ENCODE measurements at places on chromosomes 13 and 19.

DNA sequence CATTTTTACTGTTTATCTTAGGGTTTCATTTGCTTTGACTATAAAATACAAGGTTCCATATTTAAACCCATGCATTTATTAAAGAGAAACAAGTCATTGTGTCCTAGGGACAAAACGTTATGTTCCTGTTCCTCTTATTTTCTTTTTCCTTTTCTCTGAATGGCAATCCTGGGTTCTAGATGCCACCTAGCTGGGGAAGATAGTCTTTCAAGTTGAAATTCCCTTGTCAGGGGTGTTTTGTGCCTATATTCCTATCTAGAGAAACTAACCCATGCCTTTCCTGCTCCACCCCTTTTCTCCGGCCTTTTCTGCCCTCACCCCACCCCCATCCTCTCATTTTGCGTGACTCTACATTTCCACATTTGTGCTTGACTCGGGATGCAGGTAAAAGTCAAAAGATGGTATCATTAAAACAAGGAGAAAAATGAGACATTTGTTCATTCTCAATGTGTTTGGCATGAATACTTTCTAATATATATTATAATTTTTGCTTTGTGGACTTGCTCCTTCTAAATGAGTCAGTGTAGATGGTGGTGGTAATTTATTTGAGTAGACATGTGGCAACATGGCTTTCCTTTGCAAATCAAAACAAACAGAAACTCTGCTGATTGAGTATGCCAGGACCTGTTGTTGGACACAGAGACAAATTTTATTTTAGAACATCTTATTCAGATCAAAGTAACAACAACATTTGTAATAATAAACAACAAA is 26.8 kb upstream of the STARD13 start:
- DNase-seq, result peak; percentile 2

DNA sequence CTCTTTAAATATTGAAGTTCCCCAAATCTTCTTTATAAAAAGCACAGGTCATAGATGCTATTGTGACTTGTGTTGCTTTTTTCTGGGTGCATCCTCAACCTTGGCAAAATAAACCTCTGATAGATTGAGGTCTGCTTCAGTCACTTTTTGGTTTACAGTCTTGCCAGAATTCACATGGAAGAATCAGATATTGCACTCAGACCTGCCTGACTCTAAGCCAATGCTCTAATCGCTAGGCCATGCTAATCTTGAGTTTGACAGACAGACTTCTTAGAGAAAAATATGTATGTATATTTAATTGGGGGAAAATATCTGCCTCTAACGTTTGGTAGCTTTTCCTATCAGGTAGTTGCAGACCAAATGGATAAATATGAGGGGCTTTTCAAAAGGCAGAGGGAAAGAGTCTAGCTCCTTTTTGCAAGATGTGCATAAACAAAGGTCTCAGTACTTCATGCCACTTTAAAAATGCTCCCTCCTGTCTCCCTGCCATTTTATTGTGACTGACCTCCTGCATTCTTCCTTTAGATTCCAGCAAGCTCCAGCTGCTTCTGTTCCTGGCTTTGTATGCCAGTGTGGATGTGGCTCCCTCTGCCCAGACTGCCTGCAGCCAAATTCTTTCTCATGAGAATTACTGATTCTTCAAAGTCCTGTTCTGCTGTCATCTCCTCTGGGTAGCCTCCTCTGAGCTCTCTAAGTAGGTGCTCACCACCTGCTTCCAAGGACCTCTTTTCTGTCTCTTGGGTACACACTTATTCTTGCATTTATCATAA is 42.4 kb upstream of the RFC3 start:
- DNase-seq, result no peak

DNA sequence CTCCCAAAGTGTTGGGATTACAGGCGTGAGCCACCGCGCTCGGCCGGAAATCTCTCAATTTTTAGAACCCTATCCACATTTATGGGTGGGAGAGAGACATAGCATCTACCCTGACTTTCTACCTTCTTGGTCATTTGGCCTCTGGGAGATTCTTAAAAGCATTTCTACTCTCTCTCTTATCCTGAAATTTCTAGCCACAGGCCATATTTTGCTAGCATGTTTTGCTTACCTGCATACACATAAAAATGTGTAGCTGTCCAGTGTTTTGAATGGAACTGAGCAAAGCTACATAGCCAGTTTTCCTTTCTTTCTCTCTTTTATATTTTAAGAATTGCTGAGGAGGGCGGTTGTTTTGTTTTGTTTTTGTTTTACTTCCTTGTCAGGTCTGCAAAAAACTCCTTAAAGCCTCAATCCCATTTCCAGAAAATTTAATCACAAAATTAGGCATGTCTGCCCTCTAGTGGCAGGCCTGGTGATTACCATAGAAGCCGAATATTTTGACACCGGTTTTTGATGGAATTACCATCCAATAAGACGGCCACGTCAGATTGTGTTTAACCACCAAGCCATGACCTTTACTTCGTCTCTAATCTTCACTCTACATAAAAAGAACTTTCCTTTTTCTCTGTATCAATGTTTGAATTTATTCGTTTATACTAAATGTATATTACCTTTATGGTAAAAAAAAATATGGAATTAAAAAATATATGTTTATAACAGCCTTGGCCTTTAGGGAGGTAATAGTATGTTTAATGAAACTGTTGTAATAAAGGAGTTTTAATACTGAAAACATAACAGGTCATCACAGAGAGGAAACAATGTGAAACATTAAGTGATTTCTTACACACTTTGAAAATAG is 34.4 kb upstream of the OXGR1 start:
- peak; percentile 35 for DNase-seq

- no peak for DNase-seq
These were observed 1.0 kb upstream of the CHAMP1 start for GRCh38 chr13:114313061-114313860.

- DNase-seq, result no peak
These were observed 32.6 kb upstream of the RFC3 start for GRCh38 chr13:33785384-33785783.
